ENCODE measurements at places on chromosomes 2 and 18. TPM values are rescaled to one million over a fixed set of nuclear protein-coding genes. Genes with fewer than 3 reads are reported as not detected.

GRCh38 chr2:206611191-206611590 is 31.1 kb upstream of the FAM237A start:
- DNase-seq, result no peak

GRCh38 chr2:239103125-239104098 is 255.5 kb downstream of the TWIST2 start:
- DNase-seq, result no peak

DNA sequence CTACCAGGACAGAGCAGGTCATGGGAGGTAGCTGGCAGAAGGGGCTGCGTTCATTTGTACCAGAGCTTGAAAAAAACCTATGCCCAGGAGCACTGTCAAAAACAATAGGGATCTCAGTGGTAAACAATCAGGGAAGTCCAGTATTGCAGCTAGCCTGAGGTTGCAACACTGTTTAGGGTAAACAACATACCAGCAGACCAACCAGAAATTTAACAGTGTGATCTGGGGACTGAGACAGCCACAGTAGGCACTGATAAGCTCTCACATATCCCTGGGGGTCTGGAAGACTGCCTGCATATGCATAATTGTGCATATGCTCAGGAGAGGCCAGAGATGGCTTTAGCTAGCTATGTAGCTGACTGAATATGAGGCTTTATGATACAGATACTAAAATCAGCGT is 12.0 kb upstream of the ZCCHC2 start:
- DNase-seq, result no peak

GRCh38 chr2:218002845-218003180 is at the start of gene TNS1:
TSS of gene TNS1 (minus strand) at chr2:218002995. CDS start at chr2:218002872, 123 bp downstream.
- no peak for DNase-seq

GRCh38 chr2:36565712-36566111 is 32.3 kb downstream of the FEZ2 start:
- no peak for DNase-seq

Gene SCTR
- 14.7 TPM for total RNA-seq

Gene ECEL1
- total RNA-seq, result not detected

- DNase-seq, result no peak
Observed at GRCh38 chr18:55422456-55423180, 165.4 kb downstream of the TCF4 start.

- DNase-seq, result no peak
Observed at GRCh38 chr2:69582582-69583176, 60.9 kb downstream of the AAK1 start.

Gene UGP2
- 99.3 TPM for total RNA-seq

DNA sequence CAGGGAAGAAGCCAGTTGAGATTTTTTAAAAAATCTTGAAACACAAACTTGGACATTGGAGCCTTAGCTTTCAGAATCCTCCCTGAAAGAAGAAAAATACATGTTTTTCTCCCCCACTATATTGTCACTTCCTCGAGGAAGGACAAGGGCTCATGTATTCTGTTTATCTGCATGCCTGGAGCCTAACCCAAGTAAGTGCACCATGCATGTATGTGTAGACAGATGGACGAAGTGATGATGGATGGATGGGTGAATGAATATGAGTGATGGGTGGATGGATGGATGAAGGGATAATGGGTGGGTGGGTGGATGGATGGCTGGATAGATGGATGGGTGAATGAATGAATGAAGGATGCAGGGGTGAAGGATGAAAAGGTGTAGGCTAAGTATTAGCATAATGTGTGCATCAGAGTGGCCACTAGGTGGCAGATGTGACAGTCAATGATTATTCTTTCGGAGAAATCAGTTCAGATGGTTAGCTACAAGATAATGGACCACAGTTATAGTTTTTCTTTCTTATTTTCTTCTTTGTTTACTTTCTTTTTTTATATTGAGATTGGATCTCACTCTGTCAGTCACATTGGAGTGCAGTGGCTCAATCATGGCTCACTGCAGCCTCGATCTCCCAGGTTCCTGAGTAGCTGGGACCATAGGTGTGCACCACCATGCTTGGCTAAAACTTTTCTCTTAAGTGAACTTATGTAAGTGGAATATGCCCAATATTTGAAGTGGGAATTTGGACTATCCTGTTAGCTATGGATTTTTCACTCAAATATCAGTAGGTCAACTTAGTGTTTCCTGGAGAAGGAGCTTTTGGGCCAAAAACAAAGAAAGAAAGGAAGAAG is 18.5 kb upstream of the CCDC93 start:
- peak; percentile 33 for DNase-seq
